CD8-positive, alpha-beta memory T cell (primary cell): ENCODE measurements at places on chromosomes 7 and 10. TPM values are rescaled to one million over a fixed set of nuclear protein-coding genes. Genes with fewer than 3 reads are reported as not detected.

DNA sequence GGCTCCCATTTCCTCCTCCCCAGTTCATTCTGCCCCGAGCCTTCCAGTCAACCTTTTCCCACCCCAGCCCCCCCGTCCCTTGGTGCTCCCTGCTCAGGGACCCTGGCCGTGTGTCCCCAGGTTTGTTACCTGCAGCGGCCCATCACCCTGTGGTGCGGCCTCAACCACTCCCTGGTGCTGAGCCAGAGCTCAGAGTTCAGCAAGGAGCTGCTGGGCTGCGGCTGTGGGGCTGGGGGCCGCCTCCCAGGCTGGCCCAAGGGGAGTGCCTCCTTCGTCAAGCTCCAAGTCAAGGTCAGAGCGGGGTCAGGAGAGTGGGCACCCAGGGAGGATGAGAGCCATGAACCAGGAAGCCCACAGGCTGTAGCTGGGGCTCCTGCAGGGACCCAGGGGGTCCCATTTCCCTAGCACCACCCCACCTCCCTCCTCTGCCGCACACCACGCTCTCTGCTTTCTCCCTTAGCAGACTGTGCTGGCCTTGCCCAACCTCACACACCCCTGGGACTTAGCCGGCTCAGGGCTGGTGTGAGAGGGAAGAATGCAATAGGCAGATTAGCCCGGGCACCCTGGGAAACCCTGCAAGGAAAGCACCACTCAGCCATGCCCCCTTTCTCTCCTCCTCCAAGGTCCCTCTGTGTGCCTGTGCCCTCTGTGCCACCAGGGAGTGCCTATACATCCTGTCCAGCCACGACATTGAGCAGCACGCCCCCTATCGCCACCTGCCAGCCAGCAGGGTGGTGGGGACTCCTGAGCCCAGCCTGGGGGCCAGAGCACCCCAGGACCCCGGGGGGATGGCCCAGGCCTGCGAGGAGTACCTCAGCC lies 2.0 kb upstream of the PCOLCE start:
- H3K27ac ChIP-seq: no peak overlapping the region
- no peak overlapping the region for H3K4me3 ChIP-seq
- no peaks in the 10 kb centered on the region for H3K27me3 ChIP-seq
- H3K36me3 ChIP-seq: no peaks in the 10 kb centered on the region
- H3K4me1 ChIP-seq: peaks cover 15% of the 10 kb centered on the region
- DNase-seq: no peak

DNA sequence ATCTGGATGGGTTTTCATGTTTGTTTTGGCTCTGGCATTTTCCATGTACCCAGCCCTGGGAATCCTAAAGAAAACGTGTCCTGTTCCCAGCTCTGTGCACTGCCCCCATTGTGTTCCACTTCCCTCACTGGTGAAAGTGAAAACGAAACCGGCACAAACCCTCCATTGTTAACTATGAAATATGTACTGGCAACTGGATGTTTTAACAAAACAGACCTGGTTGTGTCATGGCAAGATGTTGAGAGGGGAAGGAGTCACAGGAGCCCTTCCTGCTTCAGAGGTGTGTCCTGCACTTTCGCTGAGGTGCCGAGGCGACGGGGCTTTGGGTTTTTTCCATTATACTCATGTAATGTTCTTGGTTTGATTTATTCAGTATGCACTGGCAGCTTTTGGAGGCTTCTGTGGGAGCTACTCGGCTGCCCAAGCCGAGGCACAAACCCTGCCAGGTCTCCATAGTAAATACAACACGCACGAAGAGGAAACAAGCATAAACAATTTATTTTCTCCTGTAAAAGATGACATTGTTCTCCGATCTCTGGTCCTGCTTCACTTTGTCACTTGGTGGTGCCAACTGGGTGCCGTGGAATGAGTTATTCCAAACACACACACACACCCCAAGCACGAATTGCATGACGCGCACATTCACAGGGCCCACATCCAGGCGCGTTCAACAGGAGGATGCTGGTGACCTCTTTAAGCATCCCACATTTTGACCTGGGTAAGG lies 118.2 kb downstream of the CDK6 start:
- H3K4me3 ChIP-seq: peak overlapping the region; percentile 46
- no peaks in the 10 kb centered on the region for H3K36me3 ChIP-seq
- peak; percentile 2 for DNase-seq
- no peaks in the 10 kb centered on the region for H3K27me3 ChIP-seq

DNA sequence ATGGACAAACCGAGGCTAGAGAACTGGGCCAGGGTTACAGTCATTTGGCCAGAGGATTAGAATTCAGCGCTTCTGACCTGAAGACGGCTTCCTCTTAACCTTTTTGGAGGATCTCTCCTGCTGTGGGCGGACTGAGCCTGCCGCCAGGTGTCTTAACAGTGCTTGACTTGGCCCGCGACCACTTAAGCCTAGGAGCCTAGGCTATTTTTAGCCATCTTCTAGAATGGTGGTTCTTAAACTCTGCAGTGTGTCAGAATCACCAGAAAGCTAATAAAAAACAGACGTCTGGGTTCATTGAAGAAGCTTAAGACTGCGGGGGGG lies 722 bp downstream of the MDH2 start:
- no peaks in the 10 kb centered on the region for H3K27me3 ChIP-seq
- H3K4me1 ChIP-seq: peaks cover 20% of the 10 kb centered on the region
- peak overlapping the region; percentile 100 for H3K4me3 ChIP-seq
- H3K36me3 ChIP-seq: no peaks in the 10 kb centered on the region
- DNase-seq: no peak

GRCh38 chr10:119449760-119450461 lies 92.6 kb downstream of the RGS10 start:
- H3K4me1 ChIP-seq: peaks cover 4% of the 10 kb centered on the region
- no peak overlapping the region for H3K4me3 ChIP-seq

GRCh38 chr7:133789974-133790373 lies 337.2 kb upstream of the LRGUK start:
- no peaks in the 10 kb centered on the region for H3K27me3 ChIP-seq
- H3K4me1 ChIP-seq: no peaks in the 10 kb centered on the region
- no peak for DNase-seq
- no peaks in the 10 kb centered on the region for H3K36me3 ChIP-seq
- no peak overlapping the region for H3K4me3 ChIP-seq

SPDYE1 gene
- total RNA-seq: not detected

DNA sequence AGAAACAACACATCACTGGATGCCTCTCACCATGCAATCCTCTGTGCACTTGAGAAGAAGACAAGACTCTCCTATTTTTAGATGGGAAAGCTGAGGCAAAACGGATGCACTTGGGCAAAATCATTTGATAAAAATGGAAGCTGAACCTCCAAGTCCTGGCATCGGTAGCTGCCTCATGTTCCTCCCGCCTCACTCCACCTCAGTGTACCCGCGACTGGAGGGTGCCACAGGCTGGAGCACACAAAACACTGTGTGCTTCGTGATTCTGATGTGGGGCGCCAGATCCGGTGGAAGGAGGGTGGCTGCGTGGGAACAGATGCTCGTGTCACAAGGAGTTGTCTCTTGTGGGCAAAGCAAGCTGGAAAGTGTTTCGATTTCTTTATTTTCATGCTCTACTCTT lies 41.3 kb downstream of the TAS2R41 start:
- no peak for DNase-seq
- H3K27ac ChIP-seq: no peak overlapping the region
- no peak overlapping the region for H3K4me3 ChIP-seq
- no peaks in the 10 kb centered on the region for H3K4me1 ChIP-seq
- H3K27me3 ChIP-seq: no peaks in the 10 kb centered on the region

GRCh38 chr10:43250615-43251418 lies 16.0 kb downstream of the RASGEF1A start:
- no peak overlapping the region for H3K27ac ChIP-seq
- peaks cover 21% of the 10 kb centered on the region for H3K4me1 ChIP-seq
- no peaks in the 10 kb centered on the region for H3K27me3 ChIP-seq
- no peaks in the 10 kb centered on the region for H3K36me3 ChIP-seq
